ENCODE measurements at places on chromosomes 1 and 21.

DNA sequence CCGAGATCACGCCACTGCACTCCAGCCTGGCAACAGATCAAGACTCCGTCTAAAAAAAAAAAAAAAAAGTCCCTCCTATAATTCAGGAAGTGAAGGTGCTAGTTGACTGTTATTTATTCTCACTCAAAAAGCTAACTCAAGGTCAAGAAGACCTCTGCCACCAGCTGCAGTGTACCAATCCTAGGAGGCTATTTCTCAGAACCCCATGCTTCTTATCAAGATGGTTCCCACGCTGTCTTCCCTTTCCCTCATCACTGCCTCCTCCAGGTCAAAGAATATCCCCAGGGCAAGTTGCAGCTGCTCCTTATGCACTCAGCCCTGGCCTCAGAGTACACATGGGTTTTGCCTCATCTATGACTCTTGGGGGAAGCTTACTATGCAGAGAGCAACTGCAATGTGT lies 53.6 kb downstream of the RERE start:
- DNase-seq: no peak

DNA sequence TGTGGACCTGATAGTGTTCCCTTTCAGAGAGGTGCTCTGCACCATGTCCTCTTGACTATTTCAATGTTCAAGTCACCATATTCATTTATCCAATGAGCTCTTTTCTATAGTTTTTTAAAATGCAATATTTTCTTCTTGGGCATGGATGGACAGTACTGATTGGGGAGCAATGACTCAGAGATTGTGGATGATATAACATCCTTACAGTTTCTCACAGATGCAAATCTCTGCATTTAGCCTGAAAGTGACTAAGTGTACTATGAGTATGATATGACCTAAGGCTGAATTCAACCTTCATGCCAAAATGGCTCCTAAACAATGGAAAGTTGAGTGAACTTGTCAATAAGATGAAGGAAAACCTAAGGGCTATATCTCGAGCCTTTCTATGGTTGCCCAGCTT lies 36.5 kb downstream of the C4BPA start:
- no peak for DNase-seq

DNA sequence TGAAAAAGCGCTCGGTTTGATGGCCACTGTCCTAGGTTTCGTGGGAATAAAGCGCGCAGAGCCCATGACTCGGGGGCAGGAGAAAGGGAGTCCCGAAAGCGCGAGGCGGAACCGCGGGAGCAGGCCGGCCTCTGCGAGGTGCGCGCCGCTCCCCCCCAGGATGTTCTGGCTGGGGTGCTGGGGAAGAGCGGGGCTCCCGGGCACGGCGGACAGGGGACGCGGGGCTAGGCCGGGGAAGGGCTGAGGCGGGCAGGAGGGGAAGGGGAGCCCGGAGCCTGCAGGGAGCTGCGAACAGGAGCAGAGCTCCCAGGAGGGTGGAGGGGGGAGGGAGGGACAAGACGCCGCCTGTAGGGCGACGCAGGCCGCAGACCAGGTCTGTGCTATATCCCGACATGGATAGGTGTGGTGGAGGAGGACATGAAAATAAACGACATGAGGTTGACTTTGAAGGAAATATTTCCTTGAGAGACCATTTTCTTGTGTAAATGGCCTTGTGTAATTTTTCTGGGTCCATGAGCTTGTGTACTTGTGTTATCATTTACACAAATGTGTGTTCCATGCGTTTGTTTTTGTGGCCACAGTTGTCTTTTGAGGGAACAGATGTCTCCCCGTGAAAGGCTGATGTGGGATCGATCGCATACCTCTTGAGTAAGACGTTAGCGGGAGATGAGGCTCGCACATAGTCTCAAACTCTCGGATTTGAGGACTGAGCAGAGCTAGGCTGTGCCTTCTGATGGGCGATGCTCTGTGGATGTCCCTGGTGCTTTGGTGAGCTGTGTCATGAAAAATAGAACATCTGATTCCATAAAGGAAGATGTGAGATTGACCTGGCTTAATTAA lies 1.3 kb downstream of the PCNT start:
- DNase-seq: no peak

GRCh38 chr1:31523769-31524168 lies 52.5 kb upstream of the TINAGL1 start:
- DNase-seq: no peak

DNA sequence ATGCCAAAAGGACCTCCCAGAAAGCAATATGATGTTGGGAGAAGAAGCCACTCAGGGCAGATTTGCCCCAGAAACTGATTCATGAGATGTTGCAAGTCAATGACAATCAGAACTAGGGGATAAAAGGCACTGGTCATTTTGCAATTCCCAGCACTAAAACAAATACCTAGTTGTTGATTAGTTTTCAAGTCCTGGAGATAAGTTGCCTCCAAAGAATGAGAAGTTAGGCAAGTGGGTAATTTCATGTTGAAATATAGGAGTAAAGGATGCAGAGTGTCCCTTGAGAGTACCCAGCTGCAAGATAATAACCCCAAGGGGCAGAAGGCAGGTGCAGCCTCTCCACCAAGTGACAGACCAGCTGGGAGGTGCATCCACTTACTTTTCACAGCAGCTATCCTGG lies 363.6 kb downstream of the PBX1 start:
- no peak for DNase-seq

DNA sequence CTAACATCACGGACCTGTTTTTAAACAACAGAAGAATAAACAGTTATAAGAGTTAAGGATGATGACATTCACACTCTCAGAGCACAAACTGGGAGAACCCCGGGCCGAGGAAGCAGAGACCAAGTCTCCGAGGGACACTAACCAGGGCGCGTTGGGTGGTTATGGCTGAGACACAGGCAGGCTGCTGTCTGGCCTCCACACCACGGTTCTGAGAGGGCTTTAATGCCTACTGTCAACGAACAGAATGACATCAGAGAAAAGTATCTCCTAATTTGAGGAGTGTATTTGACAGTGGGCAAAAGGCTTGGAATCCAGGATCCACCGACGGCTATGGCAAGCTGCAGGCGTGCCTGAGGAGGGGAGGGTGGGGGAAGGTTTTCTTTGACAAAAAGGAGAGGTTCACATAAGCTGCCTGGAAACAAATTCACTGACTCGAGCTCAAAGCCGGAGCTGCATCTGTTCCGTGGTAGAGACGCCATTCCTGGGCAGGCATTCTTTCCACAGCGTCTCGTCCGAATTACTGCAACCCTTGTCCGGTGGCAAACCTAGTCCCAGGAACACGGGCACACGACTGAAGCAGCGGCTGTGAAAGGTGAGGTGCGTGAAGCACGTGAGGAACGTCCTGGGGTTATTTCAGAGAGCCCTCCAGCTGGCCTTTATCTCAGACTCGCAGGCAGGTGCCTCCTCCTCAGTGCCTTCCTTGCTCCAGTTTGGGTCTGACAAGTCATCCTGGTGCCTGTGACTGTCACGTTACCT lies 9.4 kb downstream of the POFUT2 start:
- no peak for DNase-seq

Data from AG04449 (cell line).